ENCODE measurements at places on chromosomes 5 and 9.

DNA sequence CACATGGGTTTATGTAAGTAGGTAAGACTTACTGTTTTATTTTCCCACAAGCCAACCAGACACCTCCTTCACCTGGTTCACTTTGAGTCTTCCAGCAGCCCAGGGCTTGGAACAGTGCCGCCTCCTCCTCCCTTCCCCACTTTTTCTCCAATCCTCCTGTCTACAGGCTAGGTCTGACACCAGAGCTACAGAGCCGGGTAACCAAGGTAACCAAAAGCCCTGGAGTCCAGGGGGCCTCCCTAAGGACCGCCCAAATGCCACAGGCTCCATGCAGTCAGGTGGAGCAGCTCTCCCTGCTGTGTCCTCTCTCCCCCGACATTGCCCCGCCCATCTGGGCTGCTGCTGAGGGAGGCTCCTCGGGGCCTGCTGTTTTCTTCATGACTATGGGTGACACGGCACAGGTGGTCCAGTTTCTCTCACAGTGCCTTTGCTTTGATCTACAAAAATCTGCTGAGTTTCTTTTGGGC, 138.0 kb upstream of the EFNA5 start:
- DNase-seq, result peak; percentile 33

GRCh38 chr5:16937503-16938161, 1.5 kb upstream of the MYO10 start:
- DNase-seq, result no peak

DNA sequence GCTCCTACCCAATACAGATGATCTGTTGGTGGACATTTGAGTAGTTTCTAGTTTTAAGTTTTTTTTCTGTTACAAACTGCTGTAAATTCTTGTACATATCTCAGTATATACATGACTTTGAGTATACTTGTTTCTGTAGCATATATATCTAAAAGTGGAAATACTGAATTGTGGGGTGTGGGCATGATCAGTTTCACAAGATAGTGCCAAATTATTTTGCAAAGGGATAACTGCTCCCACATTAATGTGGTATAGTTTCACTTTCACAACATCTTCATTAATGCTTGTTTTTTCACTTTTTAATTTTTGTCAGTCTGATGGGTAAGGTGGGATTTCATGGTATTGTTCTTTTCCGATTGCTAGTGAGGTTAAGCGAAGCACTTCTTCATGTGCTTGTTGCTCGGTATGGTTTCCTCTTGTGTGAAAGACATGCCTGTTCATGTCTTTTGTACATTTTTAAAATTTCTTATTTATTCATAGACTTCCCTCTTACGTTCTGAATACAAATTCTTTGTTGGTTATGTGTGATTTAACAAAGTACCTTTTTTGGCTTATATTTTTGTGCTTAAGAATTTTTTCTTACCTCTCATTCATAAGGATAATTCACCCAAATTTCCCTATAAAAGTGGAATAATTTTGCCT, 103.5 kb downstream of the CDC42SE2 start:
- DNase-seq, result no peak

DNA sequence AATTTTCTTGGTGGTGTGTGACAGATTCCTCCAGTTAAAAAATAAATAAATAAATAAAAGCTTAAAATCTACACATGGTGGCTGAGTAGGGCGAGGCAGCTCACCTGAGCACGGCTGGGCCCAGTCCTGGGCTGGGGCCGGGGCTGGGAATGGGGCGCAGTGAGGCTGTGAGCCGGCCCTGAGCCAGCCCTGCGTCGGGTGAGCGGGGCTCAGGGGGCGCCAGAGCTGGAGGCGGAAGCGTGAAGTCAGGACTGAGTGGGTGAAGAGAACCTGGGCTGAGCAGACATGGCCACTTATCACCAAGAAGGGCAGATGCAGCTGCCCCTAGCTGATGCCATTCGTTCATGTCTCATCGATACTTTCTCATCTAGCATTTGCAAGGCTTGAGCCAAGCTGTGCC, 22.8 kb upstream of the DTWD2 start:
- DNase-seq, result no peak
